ENCODE measurements at places on chromosomes 13 and 19. TPM values are rescaled to one million over a fixed set of nuclear protein-coding genes. Genes with fewer than 3 reads are reported as not detected.

The PNMA8B gene
- 2.9 TPM for polyA plus RNA-seq

The FBXO27 gene
- polyA plus RNA-seq = 8.4 TPM

The ARRDC5 gene
- polyA plus RNA-seq = not detected

- DNase-seq = no peak
Measured at GRCh38 chr19:3671680-3672574, 28.3 kb downstream of the PIP5K1C start.

DNA sequence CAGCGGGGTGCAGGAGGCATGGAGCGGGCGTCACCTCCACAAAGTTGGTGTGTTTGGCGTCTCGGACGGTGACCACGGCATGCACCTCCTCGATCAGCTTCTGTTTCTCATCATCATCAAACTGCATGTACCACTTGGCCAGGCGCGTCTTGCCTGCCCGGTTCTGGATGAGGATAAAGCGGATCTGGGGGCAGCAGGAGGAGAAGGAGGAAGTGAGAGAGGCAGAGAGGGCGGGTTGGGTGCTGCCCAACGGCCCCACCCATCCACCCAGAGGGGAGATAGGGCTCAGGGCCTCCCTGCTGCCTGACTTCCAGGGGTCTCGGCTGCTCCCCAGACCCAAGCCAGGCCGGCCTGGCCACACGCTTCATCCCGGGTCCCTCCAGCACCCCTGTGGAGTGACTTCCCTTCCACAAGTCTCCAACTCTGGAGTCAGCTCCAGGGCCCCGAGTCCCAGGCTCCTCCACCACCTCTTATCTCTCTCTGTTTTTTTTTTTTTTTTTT lies 4.6 kb downstream of the AP2S1 start:
- DNase-seq = no peak

- DNase-seq = no peak
Measured at GRCh38 chr19:55176076-55176475, 4.0 kb downstream of the SYT5 start.

All from left kidney (tissue), 8 donors.